Stimulated activated CD4-positive, alpha-beta T cell treated with anti-CD3 and anti-CD28 coated beads, TNF-alpha, amount 100 ng/mL, for 4 hours (primary cell): ENCODE measurements at places on chromosomes 5 and 9.

DNA sequence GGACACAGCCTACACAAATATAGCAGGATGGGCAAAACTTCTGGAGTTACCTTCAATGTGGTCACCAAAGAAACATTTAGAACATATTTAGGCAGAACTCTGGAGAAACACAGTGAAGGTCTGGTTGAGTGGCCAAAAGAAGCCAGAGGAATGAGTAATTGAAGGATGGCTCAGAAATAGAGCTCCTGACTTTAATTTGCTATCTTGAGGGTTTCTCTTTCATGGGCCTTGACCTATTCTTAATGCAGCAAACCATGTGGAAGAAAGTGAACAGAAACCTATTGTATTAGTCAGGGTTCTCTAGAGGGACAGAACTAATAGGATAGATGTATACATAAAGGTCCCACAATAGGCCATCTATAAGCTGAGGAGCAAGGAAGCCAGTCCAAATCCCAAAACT is 650.5 kb downstream of the ACTL7B start:
- DNase-seq, result no peak

DNA sequence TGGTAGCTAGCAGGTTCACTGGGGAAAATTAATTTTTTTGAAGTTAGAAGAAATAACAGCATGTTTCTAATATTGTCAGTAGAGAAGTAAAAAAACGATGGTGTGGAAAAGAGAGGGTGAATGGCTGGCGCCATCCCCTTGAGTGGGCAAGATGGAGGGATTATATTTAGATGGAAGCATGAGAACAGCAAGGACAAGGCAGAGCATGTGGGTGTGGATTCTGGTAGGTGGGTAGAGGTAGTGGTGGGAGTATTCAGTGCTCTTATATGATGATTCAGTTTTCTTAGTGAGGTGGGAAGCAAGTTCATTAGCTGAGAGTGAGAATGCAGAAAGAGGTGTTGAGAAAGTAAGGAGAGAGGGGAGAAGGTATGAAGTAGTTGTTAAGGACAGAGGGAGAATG is 188.1 kb downstream of the GABRB2 start:
- no peak for DNase-seq

- no peak for DNase-seq
These were observed 45.4 kb downstream of the HABP4 start for GRCh38 chr9:96495341-96495740.

DNA sequence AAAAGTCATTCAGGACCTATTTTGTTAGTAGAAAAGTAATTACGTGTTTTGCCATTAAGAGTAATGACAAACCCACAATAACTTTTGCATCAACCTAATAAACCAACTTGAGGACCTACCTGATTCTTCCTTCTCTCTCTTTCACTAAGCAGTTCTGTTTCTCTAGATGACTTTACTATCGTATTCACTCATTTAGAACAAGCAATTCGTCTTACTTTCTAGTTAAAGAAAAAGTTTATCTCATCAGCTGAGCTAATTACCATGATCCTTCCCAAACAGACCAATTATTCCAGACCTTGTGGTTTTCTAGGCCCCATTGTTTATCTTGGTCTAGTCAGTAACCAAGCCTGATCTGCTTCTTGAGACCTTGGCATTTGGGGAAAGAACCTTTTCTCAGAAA is 49.6 kb upstream of the PRDM9 start:
- DNase-seq, result no peak

- no peak for DNase-seq
These were observed 74.2 kb upstream of the GRAMD2B start for GRCh38 chr5:126348855-126349635.

- no peak for DNase-seq
These were observed 133.6 kb downstream of the SIL1 start for GRCh38 chr5:139064613-139065012.

DNA sequence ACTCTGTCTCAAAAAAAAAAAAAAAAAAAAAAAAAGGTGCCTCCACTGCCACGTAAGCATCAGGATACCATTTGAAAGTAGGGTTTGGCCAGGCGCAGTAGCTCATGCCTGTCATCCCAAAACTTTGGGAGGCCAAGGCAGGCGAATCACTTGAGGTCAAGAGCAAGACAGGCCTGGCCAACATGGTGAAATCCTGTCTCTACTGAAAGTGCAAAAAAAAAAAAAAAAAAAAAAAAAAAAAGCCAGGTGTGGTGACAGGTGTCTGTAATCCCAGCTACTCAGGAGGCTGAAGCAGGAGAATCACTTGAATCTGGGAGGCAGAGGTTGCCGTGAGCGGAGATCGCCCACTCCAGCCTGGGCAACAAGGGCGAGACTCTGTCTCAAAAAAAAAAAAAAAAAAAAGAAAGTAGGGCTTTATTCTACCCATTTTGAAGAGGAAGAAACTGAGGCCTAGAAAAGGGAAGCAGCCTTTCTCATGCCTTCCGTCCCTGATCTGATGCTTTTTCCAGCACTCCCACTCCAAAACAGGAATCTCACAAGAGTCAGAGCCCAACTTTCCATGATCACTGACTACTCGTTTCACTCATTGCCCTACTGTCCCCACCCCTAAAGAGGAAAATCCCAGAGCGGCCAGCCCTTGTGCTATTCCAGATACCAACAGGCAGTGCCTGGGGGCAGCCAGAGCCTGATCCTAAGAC is 16.3 kb upstream of the CCIN start:
- DNase-seq, result no peak

- no peak for DNase-seq
These were observed 10.7 kb downstream of the SMAD5 start for GRCh38 chr5:136143312-136143711.

- DNase-seq, result no peak
These were observed 284.5 kb downstream of the SH3GL2 start for GRCh38 chr9:17863213-17863883.

- no peak for DNase-seq
These were observed 72.3 kb downstream of the SLCO4C1 start for GRCh38 chr5:102223542-102224477.

DNA sequence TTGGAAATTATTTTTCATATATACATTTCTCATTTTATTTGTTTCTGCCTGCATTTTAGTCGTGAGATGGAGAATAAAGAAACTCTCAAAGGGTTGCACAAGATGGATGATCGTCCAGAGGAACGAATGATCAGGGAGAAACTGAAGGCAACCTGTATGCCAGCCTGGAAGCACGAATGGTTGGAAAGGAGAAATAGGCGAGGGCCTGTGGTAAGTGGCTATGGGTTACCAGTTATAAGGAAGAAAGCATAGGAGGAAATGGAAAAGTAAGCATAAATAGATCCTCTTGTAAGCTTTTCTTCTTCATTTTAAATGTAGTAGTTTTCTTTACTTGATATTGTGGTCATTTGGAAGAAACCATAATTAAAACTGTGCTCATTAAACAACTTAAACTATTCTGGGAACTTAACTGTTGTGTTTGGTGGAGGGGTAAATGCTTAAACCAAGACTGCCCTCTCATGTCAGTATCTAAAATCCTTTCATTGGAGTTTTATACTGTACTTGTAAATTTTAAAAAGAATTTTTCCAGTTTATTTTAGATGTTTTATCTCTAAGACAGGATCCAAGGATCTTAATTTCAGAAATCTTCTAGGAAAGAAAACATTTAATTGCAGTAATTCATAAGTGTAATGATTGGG is 41.3 kb downstream of the MAP3K1 start:
- no peak for DNase-seq
